NCI-H524 treated with DMSO at 0.1 percent for 48 hours (cell line): ENCODE measurements at places on chromosomes 7 and 10.

GRCh38 chr7:94295850-94296249 lies 98.8 kb upstream of the COL1A2 start:
- DNase-seq = no peak

GRCh38 chr10:122864194-122864592 lies 15.2 kb downstream of the FAM24B start:
- DNase-seq = no peak

DNA sequence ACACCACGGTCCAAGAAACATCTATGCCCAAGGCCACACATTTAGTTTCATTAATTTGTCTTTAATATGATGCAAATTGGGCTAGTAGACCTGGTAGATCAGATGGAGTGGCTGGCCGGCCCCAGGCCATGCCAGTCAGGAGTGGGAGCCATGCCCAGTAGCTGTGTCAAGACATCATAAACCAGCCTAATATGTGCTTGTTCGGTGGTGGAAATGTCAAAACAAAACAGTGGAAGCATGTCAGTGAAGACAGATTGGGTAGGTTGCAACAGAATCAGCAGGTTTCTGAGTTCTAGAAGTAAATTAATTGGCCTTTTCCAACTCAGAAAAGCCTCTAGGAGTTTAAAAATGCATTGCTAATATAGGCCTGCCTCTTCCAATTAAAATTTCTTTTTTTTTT lies 124.7 kb downstream of the NRP1 start:
- no peak for DNase-seq

DNA sequence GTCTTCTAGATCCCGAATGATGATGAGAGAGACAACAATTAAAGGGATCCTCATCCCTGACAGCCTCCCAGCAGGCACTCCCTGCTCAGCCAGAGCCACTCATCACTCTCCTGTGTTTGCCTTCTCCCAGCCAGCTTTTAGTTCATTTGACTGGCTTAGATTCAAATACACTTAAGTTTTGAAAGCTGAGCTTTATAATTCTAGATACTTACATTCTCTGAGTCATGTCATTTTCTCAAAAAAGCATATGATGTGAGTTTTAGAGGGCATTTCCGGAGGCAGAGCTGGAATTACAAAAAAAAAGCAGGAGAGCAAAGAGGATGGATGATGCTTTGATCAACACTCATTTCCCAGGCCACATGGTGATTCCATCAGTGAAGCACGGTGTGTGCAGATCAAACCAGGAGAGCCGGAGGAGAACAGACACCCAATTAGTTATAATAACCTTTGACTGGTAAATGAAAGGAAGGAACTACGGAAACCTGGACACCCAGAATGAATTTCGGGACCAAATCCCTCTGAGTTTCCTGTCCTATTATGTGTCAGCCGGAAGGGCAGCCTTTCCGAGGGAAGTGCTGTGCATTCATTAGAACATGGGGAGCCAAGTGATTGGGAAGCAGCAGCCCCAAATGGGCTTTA lies 81.5 kb upstream of the HPS1 start:
- no peak for DNase-seq

GRCh38 chr7:149544028-149544427 lies 46.4 kb upstream of the ZNF746 start:
- no peak for DNase-seq

- DNase-seq = no peak
Observed at GRCh38 chr7:149010451-149010850, 17.9 kb downstream of the PDIA4 start.

- no peak for DNase-seq
Observed at GRCh38 chr7:155775691-155776090, 36.6 kb downstream of the SHH start.

- no peak for DNase-seq
Observed at GRCh38 chr10:93397020-93397419, 85.1 kb downstream of the MYOF start.

DNA sequence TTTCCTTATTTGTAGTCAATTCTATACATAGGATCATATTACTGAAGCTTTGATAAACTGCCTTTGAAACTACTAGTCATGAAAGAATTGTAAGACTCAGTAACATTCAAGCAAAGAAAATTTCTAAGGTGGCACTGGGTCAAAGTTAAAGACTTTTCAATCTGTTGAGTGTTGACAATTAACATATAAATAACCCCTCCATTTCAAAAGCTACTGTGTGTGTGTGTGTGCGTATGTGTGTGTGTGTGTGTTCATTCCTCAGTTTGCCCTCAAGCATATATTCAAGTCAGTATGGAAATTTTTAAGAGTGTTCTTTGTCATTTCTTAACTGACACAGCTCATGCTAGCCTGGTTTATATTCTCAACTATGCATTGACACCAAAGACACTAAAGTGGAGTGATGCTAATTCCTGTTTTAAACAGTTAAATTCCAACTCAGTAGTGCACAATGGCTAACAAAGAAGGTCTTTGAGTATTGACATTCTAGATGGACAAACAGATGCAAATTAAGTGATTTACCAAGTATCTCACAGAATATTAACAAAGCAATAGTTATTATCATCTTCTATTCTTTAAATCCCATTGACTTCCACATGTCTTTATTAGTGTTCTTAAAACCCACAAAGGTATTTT lies 314.8 kb upstream of the GRM3 start:
- DNase-seq = no peak

- no peak for DNase-seq
Observed at GRCh38 chr7:135377171-135377570, 132.7 kb downstream of the CNOT4 start.

DNA sequence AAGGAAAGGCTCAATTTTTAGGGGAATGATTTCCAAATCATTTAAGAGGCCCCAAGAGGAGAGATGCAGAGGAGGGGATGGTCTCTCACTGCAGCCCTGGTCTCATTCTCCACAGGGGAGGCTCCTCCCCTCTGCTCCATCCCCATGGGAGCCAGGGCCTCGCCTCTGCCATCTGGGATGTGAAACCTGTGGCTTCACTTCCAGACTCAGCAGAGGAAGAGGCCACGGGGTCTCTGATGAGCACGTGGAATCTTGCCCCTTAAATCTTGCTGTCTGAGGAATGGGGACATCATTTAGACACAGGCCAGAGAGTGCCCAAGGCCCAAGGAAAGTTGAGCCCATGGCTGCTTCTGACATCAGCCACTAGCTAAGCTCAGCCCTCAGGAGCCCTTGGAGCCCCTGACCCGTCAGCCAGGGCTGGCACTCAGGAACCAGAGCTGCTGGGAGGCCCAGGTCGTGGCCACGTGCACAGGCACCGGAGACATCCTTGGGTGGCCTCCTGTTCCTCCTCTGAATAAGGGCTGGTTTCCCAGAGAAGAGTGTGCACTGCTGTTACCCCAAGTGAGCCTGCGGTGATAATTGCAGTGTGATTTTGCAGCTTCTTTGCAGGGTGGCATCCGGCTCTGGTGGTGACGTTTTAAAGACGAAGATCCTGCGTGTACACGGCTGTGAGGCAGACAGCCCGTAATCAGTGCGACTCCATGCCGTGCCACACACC lies 50.5 kb downstream of the VIPR2 start:
- no peak for DNase-seq

GRCh38 chr7:118252087-118252486 lies 27.6 kb downstream of the ANKRD7 start:
- no peak for DNase-seq

- DNase-seq = no peak
Observed at GRCh38 chr7:50621973-50622490, 56.8 kb upstream of the DDC start.

- no peak for DNase-seq
Observed at GRCh38 chr7:105241198-105241597, 147.5 kb downstream of the SRPK2 start.

DNA sequence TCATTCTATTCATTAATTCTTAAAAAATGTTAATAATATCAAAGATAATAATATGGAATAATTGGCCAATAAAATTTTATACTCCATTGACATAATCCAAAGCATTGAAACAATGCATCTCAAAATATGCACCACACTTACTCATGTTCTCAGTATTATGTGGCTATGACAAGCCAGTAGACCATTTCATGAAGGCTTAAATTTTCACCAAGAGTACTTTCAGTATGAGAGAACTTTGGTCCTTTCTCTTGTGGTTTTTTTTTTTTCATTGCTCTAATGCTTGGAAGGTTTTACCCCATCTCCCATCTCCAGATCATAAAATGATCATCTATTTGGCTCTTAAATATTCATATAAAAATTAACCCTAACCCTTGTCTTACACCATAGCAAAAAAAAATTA lies 45.5 kb upstream of the TMEM140 start:
- no peak for DNase-seq

DNA sequence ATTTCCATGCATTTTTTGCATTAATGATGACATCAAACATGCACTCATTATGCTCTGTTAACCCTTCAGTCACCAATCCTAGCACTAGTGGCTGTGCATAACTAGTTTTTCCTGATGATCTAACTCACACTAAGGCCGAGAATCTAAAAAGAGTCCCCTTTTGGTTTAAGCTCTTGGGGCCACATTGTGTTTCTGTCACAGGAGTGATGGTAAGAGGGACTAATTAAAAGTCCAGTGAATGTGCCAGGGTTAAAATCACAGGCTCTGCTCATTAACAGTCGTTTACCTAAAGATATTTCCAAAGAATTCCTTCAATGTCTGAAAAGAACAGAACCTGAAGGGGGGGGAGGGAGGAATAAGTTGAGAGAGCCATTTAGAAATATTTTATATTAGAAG lies 359.0 kb upstream of the ANKRD30A start:
- no peak for DNase-seq

DNA sequence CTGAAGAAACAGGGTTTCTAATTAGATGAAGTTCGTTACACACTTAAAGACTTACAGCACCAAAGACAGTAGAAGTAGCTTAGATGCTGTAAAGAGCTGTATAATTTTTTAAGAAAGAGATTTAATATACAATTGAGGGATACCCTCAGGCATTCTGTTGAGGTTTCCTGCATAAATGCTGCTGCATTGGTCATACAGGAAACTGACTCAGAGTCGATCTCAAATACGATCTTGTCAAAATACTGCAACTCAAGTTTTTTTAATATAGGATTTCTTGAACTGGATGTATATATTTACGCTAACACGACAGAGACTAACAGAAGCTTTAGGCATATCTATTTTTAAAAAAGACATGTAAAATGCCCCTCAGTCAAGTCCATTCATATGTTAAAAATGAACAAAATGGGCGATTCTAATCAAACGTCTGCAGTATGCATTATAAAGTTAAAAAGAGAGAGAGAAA lies 2.4 kb upstream of the ARID5B start:
- no peak for DNase-seq

- DNase-seq = no peak
Observed at GRCh38 chr7:5492020-5492635, 68.5 kb upstream of the TNRC18 start.

GRCh38 chr10:122060250-122060649 lies 71.3 kb downstream of the TACC2 start:
- DNase-seq = no peak

GRCh38 chr10:33010132-33011037 lies 52.4 kb upstream of the ITGB1 start:
- DNase-seq = no peak

DNA sequence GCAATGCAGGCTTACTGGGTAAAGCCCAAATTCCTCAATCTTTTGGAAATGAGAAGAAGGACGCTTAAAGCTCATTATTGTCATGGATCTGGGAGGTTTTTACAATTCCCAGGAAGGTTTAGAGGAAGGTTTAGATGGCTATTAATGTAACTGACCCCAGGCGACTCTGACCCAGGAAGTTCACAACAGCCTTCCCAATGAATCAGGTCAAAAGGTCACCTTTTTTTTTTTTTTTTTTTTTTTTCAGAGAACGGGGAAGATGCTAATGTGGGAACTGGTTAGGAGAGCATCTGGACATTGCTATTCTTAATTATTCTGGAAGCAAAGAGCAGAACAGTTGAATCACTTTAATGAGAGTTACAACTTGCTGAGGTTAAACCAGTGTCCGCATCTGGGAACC lies 149.9 kb upstream of the ITGB1 start:
- DNase-seq = no peak

DNA sequence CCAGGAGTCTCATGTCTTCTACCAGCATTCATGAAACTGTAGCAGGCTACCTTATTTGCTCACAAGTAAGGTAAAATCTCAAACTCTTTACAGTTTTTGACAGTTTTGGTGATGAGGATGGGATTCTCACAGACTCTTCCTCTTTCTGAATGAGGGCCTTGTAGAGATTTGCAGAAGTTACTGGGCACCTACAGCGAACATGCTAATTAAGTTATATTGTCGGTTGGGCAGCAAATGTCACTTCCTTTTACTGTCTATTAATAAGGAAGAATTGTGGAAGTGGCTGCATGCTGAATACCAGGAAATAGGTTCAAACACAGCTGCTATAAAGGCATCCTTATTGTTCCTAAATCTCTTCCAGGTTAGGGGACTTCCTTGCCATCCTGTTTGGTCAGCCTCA lies 189.6 kb downstream of the DNAJC1 start:
- no peak for DNase-seq

- DNase-seq = no peak
Observed at GRCh38 chr10:95573964-95574604, 12.9 kb upstream of the SORBS1 start.

DNA sequence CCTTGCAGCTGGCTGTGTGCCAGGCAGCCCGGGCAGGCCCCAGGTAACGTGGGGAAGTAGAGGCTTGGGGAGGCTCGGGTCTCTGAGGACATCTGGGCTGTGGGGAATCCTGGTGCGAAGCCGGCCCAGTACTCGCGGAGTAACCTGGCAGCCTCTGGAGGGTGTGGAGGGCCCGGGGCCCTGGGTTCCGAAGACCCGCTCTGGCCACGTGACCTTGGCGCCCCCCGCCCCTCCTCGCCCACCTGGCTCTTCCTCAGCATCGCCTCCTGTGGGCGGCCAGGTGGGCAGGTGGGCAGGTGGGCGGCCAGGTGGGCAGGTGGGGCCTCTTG lies 143.1 kb downstream of the WDR37 start:
- no peak for DNase-seq

GRCh38 chr10:83816942-83817341 lies 322.4 kb upstream of the GHITM start:
- DNase-seq = no peak

DNA sequence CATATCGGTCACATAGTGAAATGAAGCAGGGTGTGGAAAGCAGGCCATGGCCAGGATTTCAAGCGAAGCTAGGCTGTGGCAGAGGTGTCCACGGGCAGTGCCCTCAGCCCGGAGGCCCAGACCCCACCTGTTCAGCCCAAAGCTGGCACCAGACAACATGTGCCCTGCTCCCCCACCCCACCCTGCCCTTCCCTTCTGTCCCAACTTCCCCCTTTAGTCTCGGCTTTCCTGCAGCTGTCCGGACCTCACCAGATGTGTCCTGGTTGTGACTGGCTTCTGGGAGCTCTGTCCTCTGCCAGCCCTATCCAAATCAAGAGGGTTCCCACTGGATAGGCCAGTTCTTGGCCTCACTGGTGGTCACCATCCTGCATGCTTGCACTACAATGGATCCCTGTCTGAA lies 37.3 kb downstream of the ADAM12 start:
- DNase-seq = no peak

DNA sequence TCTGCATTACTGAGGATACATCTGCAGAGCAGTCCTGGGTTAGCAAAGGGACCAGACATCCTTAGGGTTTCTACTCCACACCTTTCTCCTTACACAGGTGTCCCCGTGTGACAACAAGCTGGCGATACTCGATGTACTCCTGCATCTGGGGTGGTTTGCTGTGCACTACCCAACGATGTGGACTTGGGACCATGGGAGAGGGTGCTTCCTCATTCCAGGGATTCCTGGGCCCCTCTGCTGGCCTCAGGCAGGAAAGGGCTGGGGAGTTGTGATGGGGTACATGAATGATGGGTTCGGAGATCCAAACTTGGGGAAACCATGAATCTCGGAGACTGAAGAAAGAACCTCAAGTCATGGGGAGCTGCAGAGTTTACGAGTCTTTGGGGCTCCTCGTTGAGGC lies 179.6 kb upstream of the GALNT17 start:
- no peak for DNase-seq

GRCh38 chr10:124350806-124351205 lies 67.9 kb downstream of the OAT start:
- DNase-seq = no peak
